Aorta (tissue), 5 donors: ENCODE measurements at places on chromosomes 11 and 22.

DNA sequence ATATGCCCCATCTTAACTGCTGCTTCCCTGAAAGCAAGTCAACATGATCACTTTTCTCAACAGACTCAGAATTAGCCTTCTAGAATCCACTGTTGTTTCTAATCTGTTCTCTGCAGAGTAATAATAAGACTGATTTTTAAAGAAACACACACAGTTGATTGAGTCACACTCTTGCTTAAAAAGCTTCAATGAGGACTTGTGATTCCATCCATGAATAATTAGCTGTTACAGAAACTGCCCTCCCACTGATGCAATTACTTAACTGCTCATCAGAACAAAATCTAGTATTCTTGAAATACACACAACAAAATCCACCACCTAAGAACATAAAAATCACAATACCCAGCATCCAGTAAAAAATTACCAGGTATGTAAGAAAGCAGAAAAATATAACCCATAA lies 100.5 kb upstream of the TIMP3 start:
- no peaks in the 10 kb centered on the region for H3K27me3 ChIP-seq
- H3K36me3 ChIP-seq, result no peaks in the 10 kb centered on the region
- no peaks in the 10 kb centered on the region for H3K4me1 ChIP-seq
- no peak overlapping the region for H3K27ac ChIP-seq

- H3K27ac ChIP-seq, result peak within 1 kb of the TSS; percentile 87
- peak; percentile 97 for DNase-seq
- H3K4me3 ChIP-seq, result no peak within 1 kb of the TSS
These were observed at the start of gene SLC25A45 for GRCh38 chr11:65382033-65382803. SLC25A45 (minus strand) TSS chr11:65382646; CDS start chr11:65381951, 695 bp downstream.

- H3K27me3 ChIP-seq, result no peaks in the 10 kb centered on the region
- DNase-seq, result no peak
- no peaks in the 10 kb centered on the region for H3K4me1 ChIP-seq
- H3K36me3 ChIP-seq, result no peaks in the 10 kb centered on the region
- H3K4me3 ChIP-seq, result no peak overlapping the region
These were observed 129.0 kb upstream of the TIMP3 start for GRCh38 chr22:32672542-32672941.

DNA sequence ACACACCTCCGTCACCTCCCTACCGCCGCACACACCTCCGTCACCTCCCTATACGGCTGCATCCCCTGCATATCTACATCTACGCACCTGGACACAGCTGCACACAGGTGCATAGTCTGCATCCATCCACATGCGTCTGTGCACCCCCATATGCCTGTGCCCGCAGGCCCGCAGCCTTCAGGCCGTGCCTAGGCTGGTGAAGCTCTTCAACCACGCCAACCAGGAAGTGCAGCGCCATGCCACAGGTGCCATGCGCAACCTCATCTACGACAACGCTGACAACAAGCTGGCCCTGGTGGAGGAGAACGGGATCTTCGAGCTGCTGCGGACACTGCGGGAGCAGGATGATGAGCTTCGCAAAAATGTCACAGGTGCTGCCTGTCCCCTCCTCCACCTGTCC lies 4.8 kb downstream of the PKP3 start:
- H3K4me3 ChIP-seq, result no peak overlapping the region
- no peaks in the 10 kb centered on the region for H3K27me3 ChIP-seq
- H3K36me3 ChIP-seq, result no peaks in the 10 kb centered on the region
- DNase-seq, result peak; percentile 44
- H3K27ac ChIP-seq, result no peak overlapping the region

- H3K27me3 ChIP-seq, result no peaks in the 10 kb centered on the region
- H3K27ac ChIP-seq, result no peak overlapping the region
- H3K36me3 ChIP-seq, result no peaks in the 10 kb centered on the region
- H3K4me1 ChIP-seq, result no peaks in the 10 kb centered on the region
These were observed 64.3 kb downstream of the MICAL3 start for GRCh38 chr22:17960011-17960410.
